Occipital lobe (tissue), 3 donors: ENCODE measurements at places on chromosomes 11 and 22. TPM values are rescaled to one million over a fixed set of nuclear protein-coding genes. Genes with fewer than 3 reads are reported as not detected.

DNA sequence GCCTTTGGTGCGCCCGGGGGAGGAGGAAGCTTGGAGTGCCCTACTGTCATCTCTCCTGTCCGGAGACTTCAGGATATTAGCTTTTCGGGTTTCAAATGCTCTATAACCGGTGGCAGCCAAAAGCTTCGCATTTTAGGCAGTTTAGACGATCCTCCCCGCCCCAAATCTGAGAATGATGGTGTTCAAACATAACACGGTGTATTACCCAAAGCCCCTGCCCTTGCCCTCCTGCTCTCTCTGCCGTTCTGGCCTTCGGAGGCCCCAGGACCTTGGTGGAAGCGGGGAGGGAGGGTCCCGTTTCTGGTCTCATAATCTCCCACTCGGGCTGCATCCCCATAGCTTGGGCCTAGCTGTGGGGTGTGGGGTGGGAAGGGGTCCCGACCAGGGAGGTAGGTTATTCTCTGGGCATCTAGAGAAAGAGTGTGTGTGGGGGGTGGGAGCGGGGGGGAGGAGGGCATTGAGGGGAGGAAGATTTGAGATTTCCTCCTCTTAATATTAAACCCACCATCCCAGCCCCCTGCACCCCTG is 2.3 kb downstream of the PKNOX2 start:
- no peak for DNase-seq

DNA sequence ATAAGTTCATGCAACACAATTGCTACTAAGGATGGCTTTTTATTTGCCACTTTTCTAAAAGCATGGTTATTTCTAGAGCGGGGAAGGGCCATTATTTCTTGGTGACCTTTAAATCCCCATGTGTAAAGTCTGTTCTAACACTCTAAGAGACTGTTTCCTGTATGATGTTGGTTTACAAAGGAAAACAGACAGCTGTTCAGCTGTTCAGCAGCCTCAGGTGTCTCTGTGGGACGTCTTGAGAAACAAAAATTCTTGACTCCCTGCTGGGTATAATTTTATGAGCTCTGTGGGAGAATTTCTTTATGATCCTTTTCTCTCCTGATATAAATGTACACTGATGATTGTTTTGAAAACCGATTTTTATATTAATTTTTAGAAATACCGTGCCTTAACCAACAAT is 13.9 kb downstream of the MUC15 start:
- DNase-seq = no peak

DNA sequence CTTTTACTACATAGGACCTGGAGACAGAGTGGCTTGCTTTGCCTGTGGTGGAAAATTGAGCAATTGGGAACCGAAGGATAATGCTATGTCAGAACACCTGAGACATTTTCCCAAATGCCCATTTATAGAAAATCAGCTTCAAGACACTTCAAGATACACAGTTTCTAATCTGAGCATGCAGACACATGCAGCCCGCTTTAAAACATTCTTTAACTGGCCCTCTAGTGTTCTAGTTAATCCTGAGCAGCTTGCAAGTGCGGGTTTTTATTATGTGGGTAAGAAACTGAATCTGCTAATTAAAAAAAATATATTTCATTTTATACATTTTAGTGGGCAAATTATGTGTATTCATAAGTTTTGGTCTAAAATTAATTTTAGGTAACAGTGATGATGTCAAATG is 7.8 kb downstream of the BIRC3 start:
- DNase-seq = no peak

DNA sequence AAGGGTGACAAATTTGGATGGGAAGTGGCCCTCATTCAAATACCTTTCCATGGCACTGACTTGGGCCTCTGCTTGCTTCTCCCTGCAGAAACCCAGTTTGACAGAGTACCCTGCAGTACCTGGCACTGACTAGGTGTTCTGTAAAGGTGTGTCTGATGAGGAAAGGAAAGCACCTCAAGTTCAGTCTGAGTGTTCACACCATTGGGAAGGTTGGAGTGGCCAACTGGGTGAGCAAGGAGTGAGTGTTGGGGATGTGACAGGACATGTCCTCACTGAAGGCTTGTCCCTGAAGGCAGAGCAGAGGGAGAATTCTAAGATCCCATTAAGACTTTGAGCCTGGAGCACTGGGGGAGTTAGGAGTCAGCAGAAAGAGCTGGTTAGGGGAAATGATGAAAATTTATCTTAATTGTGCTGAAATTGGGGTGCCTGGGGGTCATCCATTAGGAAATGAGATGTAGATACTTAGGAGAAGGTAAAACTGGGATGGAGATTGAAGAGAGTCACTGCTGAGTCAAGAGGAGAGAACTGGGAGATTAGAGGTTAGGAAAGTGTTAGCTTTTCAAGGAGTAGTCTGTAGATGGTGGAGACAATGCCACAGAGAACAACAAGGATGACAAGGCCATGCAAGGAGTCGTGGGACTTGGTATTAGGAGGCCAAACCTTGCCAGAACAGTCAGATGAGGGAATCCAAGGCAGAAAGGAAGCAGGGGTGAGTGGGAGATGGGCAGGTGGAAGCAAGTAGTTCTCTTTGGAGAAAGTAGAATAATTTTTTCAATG is 6.1 kb downstream of the SREBF2 start:
- no peak for DNase-seq

DNA sequence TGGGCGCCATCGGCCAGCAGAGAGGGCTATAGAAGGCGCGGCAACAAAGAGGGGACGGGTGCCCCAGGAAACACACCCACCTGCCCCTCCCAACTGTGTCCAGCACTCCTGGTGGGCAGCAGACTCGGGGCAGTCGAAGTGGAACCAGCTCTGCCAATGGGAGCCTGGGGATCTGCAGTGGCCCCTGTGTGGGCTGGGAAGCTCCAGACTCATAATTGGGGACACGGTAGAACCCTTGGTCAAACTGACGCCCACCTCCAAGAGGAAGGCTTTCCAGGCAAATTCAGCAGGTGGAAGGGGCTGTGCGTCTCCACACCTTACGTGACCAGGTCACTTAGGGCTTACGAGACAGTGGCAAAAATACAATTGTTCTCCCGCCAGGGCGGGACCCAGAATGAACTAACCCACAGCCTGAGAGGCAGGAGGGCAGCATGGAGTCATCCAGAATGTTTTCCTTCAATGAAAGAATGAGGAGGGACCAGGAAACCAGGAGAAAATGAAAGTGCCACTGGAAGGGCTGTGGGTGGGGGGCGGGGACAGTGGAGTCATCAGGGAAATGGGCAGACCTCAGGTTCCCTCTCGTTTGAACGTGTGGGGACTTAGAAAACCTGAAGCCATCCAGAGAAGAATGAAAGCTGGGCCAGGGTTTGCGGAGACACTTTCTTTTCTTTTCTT is 53.2 kb upstream of the SHANK2 start:
- DNase-seq = no peak

DNA sequence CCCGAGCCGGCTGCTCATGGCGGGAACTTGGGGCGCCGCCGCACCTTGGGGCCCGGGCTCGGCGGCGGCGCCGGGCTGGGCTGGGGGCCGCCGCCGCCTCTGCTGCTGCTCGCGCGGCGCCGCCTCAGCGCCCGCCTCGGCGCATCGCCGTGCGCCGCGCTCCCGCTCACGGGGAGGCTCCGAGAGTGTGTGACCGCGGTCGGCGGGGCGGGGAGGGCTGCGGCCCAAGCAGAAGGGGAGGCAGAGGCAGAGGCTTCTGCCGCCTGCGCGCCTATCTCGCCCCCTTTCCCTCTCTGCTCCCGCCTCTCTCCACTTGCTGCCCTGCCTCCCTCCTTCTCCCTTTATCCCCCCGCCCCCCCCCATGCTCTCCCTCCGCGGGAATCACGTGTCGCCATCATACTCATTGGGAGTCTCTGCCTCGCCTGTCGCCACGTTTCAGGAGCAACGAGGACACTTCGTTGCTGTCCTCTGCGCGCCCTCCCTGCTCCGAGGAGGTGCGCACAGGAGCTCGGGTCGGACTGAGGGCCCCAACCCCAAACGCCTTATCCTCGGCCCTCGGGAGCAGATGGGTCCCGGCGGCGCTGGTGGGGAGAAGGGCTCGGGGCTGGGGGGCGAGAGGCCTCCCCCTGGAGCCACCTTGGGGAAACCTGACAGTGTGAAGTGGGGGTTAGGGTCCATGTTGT is at the start of gene GUCY1A2:
Gene GUCY1A2 (minus strand): TSS at position 258 of the 683 bp plus-strand sequence. CDS start 421 bp downstream, outside the sequence.
- peak; percentile 54 for DNase-seq

The ZNF215 gene
- 5.6 TPM for total RNA-seq
